Neural progenitor cell (in vitro differentiated cells): ENCODE measurements at places on chromosomes 2 and 18.
A peak's percentile ranks its signal among the peaks of the same experiment; 100 is the strongest.

DNA sequence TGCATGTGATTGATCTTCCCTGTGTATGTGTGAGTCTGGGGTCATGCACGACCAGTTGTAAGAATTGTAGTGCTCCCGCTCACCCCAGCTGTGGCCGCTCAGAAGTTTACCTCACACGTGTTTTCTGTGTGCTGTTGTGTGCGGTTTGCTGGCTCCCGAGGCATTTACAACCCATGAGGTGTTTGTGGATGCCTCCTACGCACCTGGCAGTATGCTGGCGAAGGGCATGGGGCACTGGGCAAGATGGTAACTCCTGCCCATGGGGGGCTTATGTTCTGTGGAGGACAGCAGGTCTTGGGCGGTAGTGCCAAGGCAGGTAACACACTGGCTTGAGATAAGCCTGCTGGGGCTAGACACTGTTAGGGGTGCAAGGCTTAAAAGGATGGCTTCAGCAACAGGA, 102.6 kb upstream of the HS6ST1 start:
- H3K4me3 ChIP-seq: no peak overlapping the region
- no peak overlapping the region for H3K27ac ChIP-seq
- H3K27me3 ChIP-seq: no peaks in the 10 kb centered on the region
- H3K36me3 ChIP-seq: no peaks in the 10 kb centered on the region

- no peaks in the 10 kb centered on the region for H3K4me1 ChIP-seq
- H3K27ac ChIP-seq: no peak overlapping the region
- H3K27me3 ChIP-seq: no peaks in the 10 kb centered on the region
- no peak for DNase-seq
- H3K36me3 ChIP-seq: no peaks in the 10 kb centered on the region
These were observed 40.9 kb upstream of the RGPD4 start for GRCh38 chr2:107785756-107786155.

DNA sequence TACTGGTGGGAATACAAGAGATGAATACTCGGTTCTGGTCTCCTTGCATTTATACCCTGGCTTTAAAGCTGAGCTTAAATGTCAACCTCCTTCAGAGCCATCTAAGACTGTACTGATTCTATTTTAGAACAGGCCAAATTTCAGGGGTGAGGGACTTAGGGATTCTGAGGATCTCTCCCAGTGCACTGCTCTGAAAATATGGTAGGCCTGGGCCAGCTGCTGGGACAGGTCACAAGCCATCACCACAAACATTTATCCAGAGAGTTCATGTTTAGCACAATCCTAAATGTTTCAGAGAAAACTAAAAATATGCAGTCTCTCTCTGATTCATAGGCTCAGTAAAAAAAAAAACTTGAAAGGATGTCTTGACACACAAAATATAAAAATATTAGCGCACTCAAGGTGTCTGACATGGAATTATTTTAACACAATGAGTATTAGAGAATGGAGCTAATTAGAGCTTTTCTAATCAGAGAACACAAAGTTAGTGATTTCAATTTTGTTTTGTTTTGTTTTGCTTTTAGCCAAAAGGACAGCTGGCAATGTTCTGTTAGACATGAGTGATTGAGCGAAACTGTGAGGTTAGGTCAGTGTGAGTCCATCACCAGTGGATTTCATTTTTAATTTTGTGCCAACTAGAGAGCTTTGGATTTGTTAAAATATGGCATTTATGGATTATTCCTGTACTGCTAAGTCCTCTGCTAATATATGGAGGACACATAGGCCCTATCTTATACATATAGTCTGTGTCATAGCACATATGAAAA, 38.8 kb downstream of the MFSD6 start:
- H3K27me3 ChIP-seq: no peaks in the 10 kb centered on the region
- H3K27ac ChIP-seq: no peak overlapping the region
- H3K36me3 ChIP-seq: no peaks in the 10 kb centered on the region
- no peak overlapping the region for H3K4me3 ChIP-seq
- H3K4me1 ChIP-seq: no peaks in the 10 kb centered on the region

GRCh38 chr2:207951734-207952470, 73.4 kb downstream of the PLEKHM3 start:
- no peak for DNase-seq
- H3K27ac ChIP-seq: peak overlapping the region; percentile 83
- H3K4me1 ChIP-seq: peaks cover 45% of the 10 kb centered on the region
- no peaks in the 10 kb centered on the region for H3K36me3 ChIP-seq

- no peak overlapping the region for H3K4me3 ChIP-seq
- H3K36me3 ChIP-seq: no peaks in the 10 kb centered on the region
- H3K4me1 ChIP-seq: no peaks in the 10 kb centered on the region
- no peaks in the 10 kb centered on the region for H3K27me3 ChIP-seq
These were observed 53.6 kb downstream of the TSHZ1 start for GRCh38 chr18:75264195-75264594.

DNA sequence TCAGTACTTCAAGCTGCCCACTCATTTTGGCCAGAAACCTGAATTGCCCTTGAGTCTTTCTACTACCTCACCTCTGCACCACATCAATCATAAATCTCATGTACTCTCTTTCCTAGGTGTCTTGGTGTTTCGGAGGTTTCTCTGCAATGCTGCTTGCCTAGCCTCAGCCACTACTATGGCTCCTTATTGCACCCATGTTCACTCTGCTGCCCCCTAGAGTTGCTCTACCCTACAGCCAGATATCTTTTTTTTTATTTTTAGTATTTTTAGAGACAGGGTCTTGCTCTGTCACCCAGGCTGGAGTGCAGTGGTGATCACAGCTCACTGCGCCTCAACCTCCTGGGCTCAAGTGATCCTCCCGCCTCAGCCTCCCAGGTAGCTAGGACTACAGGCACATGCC, 413.0 kb downstream of the PTPRM start:
- DNase-seq: peak; percentile 27
- no peak overlapping the region for H3K27ac ChIP-seq
- H3K36me3 ChIP-seq: no peaks in the 10 kb centered on the region
- no peak overlapping the region for H3K4me3 ChIP-seq

- H3K27ac ChIP-seq: peak overlapping the region; percentile 6
- peaks cover 33% of the 10 kb centered on the region for H3K36me3 ChIP-seq
- no peaks in the 10 kb centered on the region for H3K4me1 ChIP-seq
- no peak overlapping the region for H3K4me3 ChIP-seq
- no peaks in the 10 kb centered on the region for H3K27me3 ChIP-seq
These were observed 130.6 kb downstream of the ZEB2 start for GRCh38 chr2:144389151-144389929.

DNA sequence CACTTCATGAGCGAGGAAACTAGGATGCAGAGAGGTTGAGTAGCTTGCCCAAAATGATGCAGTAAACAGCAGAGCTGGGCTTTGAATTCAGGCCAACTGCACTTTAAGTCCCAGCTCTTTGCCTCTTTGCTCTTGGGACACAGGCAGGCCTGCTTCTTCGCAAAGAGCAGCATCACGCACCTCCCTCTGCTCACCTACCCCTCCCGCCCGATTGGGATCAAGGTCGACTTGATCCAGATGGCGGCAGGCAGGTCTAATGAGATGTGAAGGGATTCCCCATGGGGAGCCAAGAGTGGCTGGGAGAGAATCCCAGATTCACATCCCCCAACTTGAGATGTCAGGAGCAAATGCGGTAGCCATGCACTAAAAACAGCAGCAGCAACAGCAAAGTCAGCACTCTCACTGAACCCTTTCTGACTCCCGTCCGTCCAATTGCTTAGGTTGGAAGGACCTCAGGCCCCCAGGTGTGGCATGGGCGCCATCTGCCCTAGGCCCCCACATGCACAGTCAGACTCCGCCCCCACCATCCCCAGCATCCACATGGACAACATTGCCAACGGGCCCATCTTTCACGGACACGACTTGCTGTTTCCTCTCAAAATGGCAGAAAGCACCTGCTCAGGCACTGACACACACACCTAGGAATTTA, 84.3 kb upstream of the MAP4K4 start:
- no peak overlapping the region for H3K27ac ChIP-seq
- no peaks in the 10 kb centered on the region for H3K36me3 ChIP-seq
- H3K27me3 ChIP-seq: no peaks in the 10 kb centered on the region

- no peaks in the 10 kb centered on the region for H3K27me3 ChIP-seq
- no peaks in the 10 kb centered on the region for H3K36me3 ChIP-seq
- H3K4me3 ChIP-seq: no peak overlapping the region
- H3K27ac ChIP-seq: no peak overlapping the region
- peaks cover 8% of the 10 kb centered on the region for H3K4me1 ChIP-seq
- no peak for DNase-seq
These were observed 73.0 kb downstream of the CHRNA1 start for GRCh38 chr2:174691201-174691779.

- no peak for DNase-seq
- no peaks in the 10 kb centered on the region for H3K27me3 ChIP-seq
- peaks cover 10% of the 10 kb centered on the region for H3K36me3 ChIP-seq
- H3K4me3 ChIP-seq: no peak overlapping the region
These were observed 43.4 kb downstream of the HK2 start for GRCh38 chr2:74877376-74877775.
